ENCODE measurements at places on chromosomes 11 and 22.

DNA sequence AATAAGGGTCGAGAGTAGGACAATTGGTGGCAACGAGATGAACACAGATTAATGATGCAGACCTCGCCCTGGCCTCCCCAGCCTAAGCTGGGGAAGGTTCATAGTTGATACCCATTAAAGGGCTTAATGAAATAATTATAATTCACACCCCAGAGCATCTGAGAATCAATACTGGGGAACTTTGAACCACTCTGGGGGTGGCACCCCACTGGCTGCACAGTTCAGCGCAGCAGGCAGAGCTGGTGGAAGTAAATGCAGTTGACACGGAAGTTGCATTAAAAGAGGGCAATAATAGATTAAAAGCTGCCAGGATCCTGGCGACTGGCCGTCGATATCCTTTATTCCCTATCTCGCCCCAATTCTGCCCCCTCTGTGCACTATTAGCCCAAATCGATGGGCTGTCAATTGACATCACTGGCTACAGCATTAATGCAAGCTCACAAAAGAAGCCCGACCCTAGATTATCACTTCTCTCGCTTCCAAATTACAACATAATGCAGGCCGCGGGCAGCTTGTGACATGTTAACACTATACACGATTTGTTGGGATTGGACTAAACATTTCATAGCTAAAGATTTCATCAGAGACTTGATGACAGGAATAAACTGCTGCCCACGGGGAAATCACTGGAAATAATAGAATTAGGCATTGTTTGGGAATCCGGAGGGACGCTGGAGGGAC is 14.5 kb downstream of the HSPA8 start:
- no peak for DNase-seq

DNA sequence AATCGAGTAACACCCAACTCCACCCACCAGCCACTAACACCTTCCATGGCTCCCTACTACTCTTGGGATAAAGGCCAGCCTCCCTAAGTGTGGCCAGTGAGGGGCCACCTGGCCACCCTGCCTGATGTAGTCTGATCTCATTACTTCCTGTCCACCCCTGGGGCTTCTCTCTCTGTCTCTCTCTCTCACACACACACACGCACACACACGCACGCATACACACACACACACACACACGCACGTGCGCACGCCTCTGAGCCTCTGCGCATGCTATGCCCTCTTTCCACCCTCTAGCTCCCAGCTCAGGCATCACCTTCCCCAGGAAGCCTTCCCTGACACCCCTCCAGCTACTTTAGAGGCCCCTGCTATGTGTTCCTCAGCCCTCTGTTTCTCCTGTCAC is 3.9 kb downstream of the MFNG start:
- DNase-seq = no peak

DNA sequence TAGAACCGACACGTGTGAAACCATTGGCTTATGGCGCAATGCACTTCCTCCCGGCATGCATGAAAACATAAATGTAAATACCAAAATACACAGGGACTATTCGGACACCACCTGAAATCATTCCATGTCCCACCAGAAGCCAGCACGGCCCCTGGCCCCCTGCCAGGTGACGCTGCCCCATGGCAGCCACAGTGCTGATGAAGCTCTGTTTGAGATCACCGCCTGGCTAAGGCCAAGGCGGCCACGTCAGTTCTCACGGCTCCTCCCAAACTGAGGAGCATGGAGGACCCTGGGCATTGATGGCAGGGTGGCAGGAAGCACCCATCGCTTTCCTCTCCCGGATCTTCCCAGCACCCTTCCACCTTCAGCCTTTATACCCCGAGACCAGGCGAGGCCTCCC is 89.5 kb downstream of the CDKN1C start:
- DNase-seq = no peak

GRCh38 chr22:45554040-45554406 is 51.3 kb downstream of the FBLN1 start:
- no peak for DNase-seq

DNA sequence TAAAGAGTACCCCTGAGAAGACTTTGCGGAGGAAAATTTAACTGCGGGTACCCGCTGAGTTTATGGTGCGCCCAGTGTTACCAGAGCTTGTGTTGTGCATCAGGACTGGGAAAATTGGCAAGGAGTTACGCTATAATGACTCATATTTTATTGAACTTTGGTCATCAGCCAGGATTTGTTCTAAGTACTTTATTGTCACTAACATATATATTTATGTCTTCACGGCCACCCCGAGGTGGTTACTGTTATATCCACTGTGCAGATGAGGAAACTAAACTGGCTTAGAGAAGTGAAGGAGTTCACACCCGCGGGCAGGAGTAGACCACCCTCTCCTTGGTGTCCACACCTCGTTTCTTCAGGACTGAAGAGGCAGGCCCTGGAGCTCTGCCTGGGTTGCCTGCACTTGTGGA is 667 bp downstream of the ACCS start:
- DNase-seq = no peak

DNA sequence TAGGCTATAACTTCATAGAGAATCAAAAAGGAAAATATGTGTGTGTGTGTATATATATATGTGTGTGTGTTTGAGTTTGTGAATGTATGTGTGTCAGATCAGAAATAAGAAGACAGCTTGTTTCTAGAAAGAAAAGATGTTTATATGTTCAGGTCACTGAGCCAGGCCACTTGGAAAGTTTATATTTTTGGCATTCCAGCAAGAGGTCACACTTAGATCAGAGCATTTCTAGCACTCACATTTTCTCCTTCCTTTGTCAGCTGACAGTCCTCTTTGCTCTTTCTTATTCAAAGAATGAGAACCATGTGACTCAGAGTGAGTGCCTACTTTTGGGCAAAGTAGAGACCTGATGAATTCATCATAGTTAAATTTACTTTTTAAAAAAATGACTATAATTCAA is 22.9 kb downstream of the RAB38 start:
- DNase-seq = no peak

DNA sequence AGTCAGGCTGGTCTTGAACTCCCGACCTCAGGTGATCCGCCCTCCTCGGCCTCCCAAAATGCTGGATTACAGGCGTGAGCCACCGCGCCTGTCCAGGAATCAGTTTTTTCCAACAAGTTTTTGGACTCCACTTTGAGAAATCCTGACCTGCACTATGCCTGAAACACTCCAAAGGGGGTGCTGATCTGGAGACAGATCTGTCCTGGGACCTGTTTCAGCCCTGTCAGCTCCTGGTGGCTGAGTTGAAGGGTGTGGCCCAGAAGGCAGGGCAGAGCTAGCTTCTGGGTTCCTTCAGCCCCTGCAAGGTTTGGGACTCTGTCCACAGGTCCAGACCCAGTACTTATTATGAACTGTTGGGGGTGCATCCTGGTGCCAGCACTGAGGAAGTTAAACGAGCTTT is 1.2 kb downstream of the DNAJC4 start:
- no peak for DNase-seq

DNA sequence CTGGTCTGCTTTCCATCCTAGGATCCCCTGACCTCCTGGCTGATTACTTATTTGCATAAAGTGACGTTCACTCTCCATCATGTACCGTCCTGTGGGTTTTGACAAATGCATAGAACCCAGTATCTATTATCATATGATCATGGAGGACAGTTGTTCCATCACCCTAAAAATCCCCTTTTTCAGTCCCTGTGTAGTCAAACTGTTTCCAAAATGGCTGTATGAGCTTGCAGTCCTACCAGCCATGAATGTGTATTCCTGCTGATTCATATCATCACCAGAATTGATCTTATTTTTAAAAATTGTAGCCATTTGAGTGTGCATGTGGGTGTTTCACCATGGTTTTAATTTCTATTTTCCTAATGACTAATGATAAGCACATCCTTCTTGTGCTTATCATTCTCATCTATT is 108.8 kb downstream of the MPPED1 start:
- no peak for DNase-seq

DNA sequence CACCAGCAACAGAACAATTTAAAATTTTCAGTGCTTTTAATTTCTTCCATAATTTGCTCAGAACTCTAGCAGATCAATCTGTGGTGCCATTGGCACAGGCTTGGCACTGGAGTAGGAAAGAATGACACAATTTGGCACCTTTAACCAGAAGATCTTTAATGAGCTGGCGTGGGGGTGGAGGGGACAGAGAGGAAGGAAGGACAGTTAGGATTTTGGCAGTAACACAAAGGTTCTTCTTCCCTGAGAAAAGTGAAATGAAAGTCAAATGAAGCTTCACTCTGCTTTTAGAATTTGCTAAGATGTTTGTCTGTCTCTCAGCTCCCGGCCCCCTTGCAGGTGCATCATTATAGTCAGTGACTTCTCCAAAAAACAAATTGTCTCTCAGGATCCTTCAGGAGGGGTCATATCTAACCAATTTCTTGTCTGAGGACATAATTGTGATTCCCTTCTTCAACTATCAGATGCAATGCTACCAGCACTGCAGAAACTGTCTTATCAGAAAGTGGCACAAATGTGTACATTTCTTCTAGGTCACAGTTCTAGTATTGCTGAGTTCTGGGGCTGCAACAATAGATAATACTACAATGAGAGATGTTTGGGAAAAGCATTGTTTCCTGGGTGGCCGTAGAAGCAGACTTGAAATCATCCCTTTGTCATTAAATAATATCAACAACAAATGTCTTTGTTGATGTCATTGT is 66.8 kb downstream of the CSTPP1 start:
- no peak for DNase-seq

DNA sequence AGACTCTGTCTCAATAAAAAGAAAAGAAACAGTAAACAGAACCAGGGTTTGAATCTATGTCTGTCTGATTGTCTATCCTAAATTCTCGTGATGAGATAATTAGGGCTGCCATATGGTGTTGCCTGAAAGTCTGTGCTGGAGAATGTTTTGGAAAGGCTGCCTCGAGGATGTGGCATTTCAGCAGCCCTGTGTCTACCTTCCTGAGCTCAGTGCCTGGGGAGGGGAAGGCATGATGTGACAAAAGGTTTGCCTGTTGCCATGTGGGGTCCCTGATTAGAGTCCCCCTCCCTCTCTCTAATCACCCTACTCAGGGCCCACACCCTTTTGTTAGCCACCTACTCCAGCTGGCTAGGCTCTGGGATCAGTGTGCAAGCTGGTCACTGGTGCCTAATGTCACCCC is 15.2 kb downstream of the CD82 start:
- DNase-seq = no peak

DNA sequence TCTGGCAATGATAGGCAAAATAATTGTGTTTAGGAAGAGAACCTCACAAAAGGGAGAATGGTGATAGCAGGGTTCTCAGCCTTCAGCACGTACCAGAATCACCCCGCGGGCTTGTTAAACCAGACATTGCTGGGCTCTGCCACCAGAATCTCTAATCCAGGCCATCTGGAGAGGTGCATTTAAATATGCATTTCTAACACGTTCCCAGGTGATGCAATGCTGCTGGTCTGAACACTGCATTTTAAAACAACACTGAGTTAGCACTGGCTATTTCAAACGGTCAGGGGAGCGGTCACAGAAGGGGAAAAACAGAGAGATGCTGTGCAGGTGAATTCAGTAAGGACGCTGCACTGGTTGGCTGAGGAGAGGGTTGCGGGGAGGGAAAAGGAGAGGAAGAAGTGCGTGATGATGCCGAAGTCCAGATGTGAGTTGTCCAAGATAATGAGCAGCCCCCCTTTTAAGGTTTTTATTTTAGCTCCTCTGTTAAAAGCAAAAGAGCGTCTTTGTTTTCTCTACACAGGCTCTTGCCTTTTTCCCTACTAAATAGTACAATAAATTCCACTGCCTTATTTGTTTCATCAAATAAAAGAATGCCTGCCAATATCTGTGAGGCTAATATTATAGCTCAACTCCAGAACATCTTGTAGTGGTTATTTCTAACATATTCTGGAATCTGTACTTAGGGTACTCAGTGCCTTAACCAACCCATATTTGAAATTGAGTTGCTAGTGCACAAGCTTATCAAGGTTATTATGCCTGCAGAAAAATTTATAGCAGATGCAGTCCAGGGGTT is 109.6 kb upstream of the POU2AF2 start:
- no peak for DNase-seq

DNA sequence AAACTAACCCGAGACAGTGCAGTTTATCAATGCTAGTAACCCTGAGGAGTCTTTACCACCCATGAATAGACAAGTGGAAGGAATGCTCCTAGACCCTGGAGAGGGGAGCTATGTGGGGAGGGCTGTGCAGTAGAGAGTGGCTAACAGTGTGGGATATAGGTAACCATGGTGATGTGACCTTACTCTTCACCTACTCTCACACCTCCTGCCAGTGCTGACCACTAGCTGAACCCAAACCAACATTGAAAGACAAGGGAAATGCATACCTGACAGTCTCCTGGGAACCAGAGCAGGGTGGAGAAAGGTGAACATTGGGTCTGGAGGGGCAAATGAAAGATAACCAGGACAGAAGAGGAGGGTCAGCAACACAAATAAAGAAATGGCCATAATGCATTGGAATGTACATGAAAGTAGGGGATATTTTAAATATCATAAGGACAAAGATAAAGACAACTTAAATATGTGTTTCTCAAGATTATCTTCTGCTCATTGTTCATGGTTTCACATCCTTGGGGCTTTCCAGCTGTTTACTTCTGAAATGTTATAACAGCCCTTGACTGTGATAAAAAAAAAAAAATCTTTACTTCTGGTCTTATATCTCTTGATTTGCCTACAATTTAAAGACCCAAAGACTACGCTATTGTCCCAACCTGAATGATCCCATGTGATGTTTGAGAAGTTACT is 983.3 kb upstream of the TENM4 start:
- DNase-seq = no peak

DNA sequence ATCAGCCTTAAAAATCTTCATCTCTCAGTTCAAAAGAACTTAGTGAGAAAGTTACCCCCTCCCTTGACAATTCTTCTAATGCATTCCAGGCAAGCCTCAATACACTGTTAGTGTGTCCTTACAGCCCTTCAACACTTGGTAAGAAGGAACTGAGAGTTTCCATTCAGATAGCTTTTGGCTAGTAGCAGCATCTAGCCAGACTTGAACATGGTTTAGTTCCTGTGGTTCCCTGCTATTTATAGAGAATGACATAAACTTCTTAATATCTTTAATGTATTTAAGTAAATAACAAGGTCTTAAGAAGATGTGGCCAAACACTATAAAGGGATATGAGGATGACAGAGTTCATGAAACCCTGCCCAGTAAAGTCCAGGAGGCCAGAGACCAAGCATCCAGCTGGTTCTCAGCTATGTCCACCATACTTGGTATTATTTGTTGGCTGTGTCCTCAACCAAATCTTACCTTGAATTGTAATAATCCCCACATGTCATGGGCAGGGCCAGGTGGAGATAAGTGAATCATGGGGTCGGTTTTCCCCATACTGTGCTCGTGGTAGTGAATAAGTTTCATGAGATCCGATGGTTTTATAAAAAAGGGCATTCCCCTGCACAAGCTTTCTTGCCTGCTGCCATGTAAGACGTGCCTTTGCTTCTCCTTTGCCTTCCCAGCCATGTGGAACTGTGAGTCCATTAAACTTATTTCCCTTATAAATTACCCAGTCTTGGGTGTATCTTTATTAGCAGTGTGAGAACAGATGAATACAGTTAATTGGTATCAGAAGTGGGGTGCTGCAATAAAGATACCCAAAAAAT is 132.4 kb downstream of the LARGE1 start:
- DNase-seq = no peak

GRCh38 chr11:64334764-64335735 is 5.0 kb upstream of the CCDC88B start:
- DNase-seq = peak; percentile 55
